ENCODE measurements at places on chromosomes 4 and X.

- peak; percentile 75 for DNase-seq
Observed at GRCh38 chr4:102625232-102625930, 124.2 kb downstream of the NFKB1 start.

GRCh38 chrX:44456685-44457084 is 86.0 kb downstream of the FUNDC1 start:
- DNase-seq = no peak

DNA sequence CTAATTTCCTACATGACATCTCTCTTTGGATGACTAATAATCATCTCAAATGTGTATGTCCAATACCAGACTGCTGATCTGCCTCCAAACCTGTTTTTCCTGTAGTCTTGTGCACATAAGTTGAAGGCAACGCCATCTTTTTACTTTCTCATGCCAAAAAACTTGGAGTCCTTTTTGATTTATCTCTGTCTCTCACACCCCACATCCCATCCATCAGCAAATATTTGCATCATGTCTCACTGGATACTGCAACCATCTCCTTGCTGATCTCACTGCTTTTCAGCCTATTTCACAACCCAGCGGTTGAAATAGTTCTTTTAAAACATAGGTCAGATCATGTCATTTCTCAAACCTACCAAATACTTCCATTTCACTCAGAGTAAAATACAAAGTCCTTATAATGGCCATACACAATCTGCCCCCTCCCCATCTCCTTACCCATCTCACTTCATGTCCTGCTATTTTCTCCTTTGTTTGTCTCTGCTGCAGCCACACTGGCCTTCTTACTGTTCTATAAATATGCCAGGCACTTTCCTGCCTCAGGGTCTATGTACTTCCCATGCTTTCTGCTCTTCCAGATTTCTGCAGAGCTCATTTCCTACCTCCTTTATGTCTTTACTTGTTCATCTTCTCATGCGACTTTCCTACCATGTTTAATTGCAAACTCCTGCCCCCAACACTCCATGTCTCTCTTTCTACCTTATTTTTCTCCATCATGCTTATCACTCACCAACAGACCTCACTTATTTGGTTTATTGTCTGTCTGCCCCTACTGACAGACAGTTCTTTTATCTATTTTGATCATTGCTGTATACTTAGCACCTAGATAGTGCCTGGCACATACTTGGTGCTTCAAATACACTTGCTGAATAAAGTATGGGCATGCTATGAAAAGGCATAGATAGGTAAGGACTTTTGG is 98.8 kb downstream of the ANXA3 start:
- DNase-seq = peak; percentile 85

GRCh38 chrX:24226176-24226575 is 76.6 kb downstream of the ZFX start:
- DNase-seq = no peak

- peak; percentile 31 for DNase-seq
Observed at GRCh38 chr4:137651128-137651527, 118.8 kb upstream of the PCDH18 start.

- DNase-seq = no peak
Observed at GRCh38 chr4:178003098-178003657, 560.9 kb upstream of the AGA start.

- DNase-seq = no peak
Observed at GRCh38 chrX:128717635-128718578, 665.7 kb upstream of the ACTRT1 start.

DNA sequence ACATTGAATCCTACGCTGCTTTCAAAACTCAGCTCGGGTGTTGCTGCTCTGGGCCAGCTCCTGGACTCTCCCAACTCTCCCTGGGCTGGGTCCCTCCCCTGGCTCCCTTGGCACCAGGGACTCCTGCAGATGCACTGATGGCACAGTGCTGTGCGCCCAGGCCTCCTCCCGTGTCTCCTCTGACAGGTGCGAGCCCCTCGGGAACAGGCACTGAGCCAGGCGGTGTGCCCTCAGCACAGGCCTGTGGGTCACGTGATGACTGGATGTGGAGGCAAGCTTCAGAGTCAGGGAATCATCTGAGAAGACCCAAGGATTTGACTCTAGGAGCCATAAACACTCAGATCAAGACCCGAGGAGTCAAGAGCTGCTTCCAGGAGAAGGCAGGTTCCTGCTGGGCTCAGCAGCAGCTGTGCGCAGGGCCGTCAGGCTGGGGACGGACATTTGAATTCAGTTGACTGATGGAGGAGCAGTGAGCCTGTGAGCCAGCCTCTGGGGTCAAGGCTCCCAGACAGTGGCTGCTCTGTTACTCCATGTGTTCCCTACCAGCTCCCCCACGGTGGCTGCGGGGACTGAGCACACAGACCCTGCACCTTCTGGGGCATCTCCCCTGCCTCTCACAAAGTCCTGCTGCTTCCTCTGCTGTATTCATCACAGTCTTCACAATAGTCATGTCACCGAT is 33.0 kb downstream of the NAT8L start:
- DNase-seq = no peak

DNA sequence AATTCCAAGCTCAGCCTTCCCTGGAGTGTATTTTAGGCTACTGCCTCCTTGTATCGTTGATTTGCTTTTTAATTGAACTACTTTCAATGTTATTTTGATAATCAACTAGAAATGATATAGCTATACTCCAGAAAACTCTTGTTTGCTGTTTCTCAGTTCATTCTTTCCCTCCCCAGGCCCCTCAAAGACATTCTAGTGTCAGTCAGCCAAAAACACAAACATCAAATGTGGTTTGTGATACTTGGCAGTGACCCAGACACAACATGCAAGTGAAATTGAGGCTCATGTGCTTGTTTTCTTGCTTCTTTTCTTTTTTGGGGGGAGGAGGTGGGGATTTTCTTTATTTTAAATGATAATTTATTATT is 7.6 kb downstream of the FAT4 start:
- DNase-seq = peak; percentile 69

DNA sequence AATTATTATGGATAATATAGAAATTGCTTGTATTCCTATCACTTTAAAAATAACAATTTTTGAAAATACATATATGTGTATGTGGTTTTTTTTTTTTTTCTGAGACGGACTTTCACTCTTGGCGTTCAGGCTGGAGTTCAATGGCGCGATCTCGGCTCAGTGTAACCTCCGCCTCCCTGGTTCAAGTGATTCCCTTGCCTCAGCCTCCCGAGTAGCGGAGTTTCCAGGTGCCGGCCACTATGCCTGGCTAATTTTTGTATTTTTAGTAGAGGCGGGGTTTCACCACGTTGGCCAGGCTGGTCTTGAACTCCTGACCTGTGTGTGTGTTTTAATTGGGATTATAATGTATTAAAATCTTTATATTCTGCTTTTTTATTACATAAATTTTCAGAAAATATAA is 97.9 kb upstream of the NUDT6 start:
- DNase-seq = no peak

GRCh38 chr4:173461170-173461569 is 62.3 kb upstream of the SCRG1 start:
- no peak for DNase-seq

DNA sequence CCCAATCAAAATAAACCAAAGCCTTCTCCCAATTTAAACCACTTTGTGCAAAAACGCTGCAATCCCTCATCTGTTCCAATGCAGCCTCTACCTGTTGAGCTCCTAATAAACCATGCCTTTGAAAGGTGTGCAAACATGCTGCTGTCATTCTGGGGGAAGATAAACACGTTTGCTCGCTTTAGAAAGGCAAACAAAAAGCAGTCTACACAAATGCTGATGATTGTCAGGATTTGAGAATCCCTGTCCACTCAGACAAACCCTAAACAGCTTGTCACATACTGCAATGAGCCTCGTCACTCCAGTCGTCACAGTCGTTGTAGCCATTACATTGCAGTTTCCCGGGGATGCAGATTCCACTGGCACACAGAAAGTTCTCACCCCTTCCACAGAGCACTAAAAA is 145.2 kb downstream of the CORIN start:
- DNase-seq = no peak

DNA sequence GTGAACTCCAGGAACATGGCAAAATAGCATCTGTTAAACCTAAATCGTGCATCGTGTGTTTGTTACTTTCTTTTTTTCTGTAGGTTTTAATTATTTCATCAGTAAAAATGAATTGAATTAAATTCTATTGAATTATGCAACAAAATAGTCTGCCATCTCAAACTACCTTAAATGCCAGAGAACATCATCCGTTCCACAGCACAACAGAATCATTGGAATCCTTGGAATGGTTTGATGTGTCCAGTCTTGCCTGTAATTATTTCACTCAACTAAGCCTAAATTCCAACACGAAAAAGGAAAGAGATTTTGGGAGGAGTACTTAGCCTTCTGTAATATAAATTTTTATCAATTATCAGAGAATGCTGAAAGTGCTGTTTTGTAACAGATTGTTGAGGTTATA is 17.1 kb upstream of the SLC7A11 start:
- DNase-seq = no peak

DNA sequence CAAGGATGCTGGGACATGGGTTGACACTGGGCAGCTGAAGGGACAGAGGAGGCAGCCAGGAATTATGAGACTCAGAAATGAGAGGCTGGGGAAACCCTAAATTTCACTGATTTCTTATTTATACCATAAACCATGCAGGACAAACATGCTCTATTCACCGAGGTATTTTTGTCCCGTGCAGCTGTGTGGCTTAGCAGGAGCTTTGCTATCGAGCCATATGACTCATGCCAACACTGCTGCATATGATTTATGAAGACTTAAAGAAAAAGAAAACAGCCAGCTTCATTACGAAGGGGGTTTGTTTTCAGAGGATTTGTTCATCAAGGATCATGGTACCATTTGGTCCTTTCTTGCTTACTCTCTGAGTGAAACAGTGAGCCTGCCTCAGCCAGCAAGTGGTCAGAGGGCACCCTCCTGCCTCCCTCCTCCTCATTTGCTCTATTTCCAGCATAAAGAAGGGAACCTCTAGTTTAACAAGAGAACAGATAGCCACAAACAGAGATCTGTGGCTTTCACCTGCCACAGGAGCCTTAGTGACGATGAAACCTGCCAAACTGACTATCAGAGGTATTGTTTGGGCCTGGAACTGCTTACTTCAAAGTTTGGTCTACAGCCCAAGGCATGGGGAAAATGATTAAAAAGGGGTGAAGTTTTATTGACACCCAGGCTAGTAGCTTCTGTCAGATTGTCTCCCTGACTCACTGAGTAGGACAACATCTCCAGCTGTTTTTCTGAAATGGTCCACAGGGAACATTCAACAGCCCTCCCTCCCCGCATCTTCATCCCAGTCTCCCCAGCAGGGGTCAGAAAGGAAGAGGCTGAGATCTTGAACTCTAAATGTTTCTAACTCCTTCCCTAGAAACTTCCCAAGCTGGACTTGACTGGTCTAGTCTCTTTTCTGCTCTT is 80.1 kb upstream of the MAML3 start:
- peak; percentile 64 for DNase-seq

DNA sequence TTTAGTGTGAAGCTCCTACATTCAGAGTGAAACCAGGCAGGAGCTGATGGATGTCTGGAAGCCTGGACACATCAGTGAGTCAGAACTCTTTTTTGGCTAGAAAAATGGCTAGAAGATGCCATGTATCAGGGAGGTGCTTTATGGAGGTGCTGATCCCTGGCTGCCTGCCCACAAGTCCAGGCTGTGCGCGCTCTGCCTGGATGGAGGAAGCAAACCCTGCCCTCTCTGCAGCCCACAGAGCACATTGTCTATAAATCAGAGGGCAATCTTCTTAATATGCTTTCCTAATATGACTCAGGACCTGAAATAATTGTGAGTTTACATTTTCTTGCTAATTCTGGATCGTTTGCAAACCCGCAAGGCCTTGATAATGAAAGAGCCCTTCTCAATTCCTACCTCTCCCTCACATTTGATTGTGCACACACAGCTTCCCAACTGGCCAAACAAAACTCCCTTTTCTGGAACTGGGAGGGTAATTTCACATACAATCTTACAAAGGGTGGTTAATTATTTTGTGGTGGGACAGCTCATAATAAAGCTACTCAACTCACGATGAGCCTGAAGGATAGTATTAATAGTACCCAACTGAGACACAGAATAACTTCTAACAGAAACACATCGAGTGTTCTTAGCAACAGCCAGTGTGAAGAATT is 11.7 kb downstream of the MFAP3L start:
- no peak for DNase-seq

DNA sequence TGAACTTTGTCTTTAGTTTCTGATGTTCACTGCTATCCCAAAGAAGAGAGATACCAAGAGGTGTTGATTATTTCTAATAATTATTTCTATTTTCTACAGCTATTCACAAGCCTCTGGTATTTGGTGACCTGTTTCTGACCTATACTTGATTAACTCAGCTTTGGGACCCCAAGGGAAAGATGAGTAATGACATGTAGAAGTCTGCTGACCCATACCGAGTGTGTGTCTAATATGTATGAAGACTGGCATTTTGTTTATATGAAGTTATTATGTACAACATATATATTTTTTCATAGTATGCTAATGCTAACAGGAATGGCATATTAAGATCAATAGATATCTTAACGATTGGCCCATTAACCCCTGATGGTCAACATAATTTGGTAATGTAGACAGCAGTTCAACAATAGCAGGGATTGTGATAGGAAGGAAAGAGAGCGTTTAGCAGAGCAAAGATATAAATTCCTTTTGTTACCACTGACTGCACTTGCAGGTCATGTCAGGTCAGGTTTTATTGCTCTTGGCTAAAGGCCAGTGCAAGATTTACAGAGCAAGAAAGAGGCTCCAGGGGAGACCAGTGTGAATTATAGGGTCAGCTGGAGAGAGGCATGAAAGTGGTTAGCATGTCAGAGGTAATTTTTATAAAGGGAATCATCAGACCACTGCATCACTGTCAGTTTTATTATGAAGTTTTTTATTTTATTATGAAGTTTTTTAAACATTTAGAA is 94.7 kb upstream of the DIPK2B start:
- DNase-seq = peak; percentile 11

- DNase-seq = peak; percentile 62
Observed at GRCh38 chrX:11665168-11666111, at the start of gene ARHGAP6. TSS of gene ARHGAP6 (minus strand) at chrX:11665920. CDS start at chrX:11664828, 1,092 bp downstream.

DNA sequence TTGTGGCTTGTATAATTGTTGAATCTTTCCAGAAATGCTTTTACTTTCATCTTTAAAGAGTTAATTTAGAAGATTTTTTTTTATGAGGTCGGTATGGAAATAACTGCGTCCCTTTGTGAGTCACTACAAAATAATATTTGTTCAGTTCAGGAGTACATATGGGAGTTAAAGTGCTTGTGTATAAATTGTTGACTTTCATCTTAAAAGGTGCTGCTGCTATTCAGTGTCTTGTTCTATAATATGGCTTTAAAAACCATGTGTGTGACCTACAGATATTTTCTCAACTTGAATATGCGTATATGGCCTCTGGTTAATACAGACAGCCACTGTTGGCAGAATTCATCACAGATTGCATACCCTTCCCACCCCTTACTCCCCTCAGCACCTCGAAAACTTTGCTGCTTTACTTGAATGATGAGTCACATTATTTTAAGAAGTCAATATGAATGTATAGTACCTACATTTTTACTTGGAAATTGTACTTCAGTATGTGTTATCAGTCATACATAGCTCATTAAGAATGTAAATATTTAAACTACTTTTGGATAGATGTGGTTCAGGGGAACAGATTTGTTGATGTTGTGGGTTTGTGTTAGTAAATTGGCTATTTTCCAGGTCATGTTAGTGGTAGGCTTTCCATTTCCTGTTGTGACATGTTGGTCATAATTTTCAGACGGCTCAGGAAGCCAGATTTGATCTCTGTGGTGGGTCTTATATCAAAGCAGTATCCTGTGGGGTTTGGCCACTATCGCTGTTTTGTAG is 1.5 kb downstream of the CLCN3 start:
- peak; percentile 65 for DNase-seq

Data from fibroblast of pulmonary artery (primary cell).